ENCODE measurements at places on chromosomes 2 and 18.

GRCh38 chr2:239075918-239076758, 228.3 kb downstream of the TWIST2 start:
- DNase-seq: no peak

DNA sequence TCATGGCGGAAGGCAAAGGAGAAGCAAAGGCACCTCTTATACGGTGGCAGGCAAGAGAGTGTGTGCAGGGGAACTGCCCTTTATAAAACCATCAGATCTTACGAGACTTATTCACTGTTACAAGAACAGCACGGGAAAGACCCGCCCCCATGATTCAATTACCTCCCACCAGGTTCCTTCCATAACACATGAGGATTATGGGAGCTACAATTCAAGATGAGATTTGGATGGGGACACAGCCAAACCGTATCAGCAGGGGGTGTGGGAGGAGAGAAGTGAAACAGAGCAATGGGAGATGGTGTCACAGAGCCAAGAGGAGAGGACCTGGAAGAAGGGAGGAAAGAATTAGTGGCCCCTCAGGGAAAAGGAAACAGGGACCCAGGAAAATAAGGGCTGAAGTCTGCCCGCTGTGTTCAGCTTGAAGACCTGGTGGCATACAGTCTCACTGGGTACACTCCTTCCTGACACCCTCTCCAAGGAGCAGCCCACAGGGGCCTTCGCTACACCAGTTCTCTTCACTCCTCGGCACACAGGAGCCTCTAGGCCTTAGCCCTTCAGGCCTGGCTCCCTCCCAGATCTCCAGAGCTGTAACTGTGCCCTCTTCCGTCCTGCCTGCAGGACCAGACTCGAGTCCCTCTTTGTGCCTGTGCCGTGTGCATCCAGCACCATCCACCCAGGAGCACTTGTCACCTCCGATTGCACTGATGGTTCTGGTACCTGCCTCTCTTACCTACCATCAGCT, 262.1 kb downstream of the EIPR1 start:
- DNase-seq: no peak

DNA sequence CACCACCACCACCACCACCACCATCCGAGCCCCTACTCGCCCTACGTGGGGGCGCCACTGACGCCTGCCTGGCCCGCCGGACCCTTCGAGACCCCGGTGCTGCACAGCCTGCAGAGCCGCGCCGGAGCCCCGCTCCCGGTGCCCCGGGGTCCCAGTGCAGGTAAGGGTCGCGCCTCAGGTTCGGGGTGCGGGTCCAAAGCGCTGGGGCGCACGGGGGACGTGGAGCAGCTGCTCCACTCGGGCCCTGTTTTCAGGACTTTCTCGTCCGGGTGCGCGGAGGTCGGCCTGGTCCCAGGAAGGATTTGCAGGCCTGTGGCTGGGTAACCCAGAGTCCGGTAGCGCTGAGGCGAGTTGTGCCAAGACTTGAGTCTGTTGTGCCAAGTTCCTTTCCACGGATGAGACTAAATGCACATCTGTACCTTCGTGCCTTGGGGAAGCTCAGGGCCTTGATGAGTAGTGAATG, 2.8 kb downstream of the GATA6 start:
- DNase-seq: no peak

GRCh38 chr18:35827275-35827902, 145.1 kb upstream of the RMP24 start:
- no peak for DNase-seq

DNA sequence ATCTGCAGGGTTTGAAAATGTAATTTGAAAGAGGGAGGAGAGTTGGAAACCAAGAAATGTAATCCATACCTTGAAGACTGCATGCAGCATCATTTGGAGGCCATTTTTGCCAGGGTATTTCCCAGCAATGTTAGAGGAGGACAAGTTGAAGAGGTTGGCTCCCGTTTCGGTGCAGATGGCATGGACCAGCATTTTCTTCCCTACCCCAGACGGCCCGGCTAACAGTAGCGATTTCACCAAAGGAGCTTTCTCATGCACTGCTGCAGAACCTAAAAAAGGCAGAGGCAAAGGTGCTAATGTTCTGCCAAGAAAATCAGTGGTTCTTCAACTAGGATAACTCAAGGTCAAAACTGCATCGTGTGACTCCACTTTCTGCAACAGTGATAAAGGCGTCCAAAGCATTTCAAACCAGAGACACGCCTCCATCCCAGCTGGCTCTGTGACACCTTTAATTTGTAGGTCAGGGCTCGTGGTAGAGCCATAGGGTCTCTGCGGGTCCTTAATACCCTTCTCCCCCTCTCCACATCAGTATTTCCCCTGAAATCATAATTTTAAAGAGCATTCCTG, 99.6 kb upstream of the ASB18 start:
- DNase-seq: no peak

GRCh38 chr2:8222979-8223694, 458.7 kb upstream of the ID2 start:
- no peak for DNase-seq

DNA sequence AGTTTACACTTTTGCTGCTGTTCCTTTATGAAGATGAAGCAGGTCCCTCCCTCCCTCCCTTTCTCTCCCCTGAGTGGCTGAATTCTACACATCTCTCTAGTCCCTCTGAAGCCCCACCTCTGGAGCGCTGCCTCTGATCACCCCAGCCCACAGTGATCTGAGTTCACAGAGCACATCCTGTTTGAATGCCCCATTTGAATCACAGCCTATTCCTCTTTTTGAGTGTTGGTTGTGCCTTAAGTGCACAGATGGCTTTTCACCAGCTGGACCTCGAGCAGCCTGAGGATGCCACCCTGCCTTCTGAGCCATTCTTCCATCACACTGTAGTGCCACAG, 87.1 kb downstream of the ITGB1BP1 start:
- DNase-seq: no peak

GRCh38 chr2:47724221-47724981, 58.5 kb upstream of the MSH6 start:
- no peak for DNase-seq

DNA sequence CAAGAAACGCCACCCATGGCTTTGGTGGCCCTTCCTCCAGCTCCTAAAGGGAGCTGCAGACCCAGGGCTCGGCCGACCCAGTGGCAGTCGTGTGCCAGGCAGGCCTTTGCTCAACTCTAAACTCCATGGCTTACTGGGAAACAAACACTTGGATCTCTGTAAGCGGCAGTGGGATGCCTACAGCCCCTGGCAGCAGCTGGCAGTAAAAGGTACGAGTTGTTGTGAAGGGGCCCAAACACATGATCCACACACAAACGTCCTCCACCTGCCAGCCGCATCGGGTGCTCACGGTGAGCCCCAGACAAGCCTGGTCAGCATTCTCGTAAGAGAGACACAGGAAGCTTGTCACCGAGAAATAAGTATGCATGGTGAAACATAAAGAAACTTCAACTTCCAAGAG, 214.9 kb downstream of the MGAT5 start:
- DNase-seq: no peak

DNA sequence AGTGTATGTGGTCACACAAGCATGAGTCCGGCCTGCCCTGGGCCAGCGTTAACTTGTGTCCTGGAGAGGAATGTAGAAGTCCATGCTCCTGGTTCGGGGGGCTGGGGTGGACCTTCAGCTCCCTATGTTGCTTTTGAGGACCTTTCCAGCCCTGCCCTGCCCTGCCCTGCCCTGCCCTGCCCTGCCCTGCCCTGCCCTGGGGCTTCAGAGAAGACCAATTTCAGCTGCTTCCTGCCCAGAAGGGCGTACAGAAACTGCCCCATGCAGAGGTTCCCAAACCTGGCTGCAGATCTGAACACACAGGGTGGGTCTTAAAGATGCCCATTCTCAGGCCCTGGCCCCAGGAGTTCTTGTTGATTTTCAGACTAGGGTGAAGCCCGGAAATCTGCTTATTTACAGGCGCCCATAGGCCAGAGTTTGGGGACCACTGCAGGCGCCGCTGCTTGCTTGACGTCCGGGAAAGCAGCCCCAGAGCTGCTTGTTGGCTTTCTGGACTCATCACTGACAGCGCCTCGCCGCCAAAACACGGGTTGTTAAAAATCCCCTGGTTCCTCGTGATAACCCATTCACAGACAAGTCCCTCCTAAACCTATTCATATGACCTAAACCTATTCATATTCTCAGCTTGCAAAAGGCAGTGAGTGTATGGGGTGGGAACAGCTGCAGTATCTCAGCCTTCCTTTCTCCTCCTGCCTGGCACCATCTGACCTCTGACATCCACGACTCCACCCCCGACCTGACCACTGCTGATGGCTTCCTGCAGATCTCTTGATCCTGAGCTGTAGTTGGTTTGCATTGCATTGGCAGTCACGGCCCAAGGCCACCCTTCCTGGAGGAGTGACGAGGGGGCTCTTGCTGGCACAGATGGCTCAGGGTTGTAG, 198.3 kb downstream of the GLI2 start:
- DNase-seq: no peak

DNA sequence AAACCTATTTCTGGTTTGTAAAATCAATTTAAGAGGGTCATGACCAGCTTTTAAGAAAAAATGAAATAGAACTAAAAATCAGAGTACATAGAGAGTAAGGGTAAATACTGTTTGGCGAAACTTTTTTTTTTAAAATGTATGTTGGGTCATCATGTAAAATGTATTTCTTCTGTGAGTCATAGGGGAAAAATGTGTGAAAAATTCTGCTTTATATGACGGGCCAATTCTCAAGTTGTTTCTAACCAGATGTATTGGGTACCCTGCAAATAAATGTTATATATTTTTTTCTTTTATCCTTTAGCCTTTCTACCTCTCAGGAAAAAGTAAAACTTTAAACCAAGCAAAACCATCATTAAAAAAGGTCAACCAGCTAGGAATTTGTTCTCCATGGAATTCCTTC, 13.9 kb downstream of the AFTPH start:
- no peak for DNase-seq

- no peak for DNase-seq
These were observed 55.8 kb downstream of the NEMP2 start for GRCh38 chr2:190478572-190479195.

- no peak for DNase-seq
These were observed 92.4 kb upstream of the TRIB2 start for GRCh38 chr2:12624384-12624783.

DNA sequence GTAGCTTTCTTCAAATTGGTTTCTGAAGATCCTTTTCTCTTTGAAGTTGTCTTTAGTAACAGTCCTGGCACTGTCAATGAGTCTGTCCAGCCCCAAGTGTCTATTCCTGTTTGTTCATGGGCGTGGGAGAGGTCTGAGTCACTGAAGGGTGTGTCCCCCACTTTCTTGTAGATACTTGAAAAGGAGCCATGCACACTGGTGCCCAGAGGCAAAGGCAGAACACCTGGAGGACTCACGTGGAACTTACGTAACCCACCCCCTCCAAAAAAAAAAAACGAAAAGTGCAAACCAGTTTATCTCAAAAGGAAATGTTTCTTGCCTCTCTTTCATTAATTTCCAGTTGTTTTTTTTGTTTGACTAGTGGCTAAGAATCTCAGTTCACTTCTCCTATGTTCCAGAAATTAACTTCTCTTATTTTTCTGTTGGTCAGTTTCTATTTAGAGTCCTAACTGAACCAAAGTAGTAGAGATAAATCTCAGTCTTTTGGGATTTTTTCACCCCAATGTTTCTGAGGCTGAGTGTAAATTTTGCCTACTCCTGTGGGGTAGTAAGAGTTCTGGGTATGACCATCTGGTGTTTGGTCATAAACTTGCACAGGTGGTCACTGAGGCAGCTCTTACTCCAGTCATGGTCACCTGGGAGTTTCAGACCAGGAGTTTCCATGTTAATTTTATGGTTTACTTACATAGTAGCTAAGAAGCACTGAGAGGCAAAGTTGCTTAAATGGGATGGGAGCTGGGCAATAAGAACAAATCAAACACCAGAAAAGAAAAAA, 54.9 kb downstream of the DSC3 start:
- no peak for DNase-seq

- no peak for DNase-seq
These were observed 533.8 kb downstream of the ADCYAP1 start for GRCh38 chr18:1438458-1438910.

- DNase-seq: no peak
These were observed 668.7 kb downstream of the SLC4A3 start for GRCh38 chr2:220296174-220296573.

- DNase-seq: peak; percentile 55
These were observed 33.9 kb downstream of the BMP10 start for GRCh38 chr2:68837164-68837860.

GRCh38 chr2:18750672-18751554, 161.5 kb upstream of the NT5C1B start:
- DNase-seq: no peak

DNA sequence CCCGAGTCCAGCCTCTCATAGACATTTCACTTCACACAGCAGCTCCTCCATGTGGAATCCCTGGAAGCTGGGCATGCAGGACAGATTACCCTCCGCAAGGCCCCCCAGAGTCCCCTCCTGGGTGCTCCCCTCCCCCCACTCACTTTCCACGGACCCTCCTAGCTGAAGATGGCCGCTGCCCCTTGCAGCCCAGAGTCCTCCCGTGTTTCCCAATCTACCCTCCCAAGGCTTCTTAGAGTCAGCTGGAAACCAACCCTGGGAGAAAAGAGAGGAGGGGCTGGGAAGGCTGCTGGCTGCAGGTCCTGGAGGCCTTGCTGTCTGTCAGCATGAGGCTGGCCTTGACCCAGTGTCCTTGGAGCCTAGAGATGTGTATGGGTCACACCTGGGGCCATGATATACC, 49.0 kb upstream of the HAAO start:
- no peak for DNase-seq

GRCh38 chr2:121599963-121600651, 49.2 kb downstream of the CLASP1 start:
- no peak for DNase-seq

- DNase-seq: no peak
These were observed 28.0 kb downstream of the SULT1C2 start for GRCh38 chr2:108316461-108317258.

- DNase-seq: no peak
These were observed 64.8 kb downstream of the PDCL3 start for GRCh38 chr2:100627330-100628300.

GRCh38 chr2:183998797-183999190, 599.5 kb upstream of the ZNF804A start:
- no peak for DNase-seq

GRCh38 chr18:48405978-48406377, 3.2 kb downstream of the ZBTB7C start:
- no peak for DNase-seq

GRCh38 chr18:44881461-44882162, 200.9 kb downstream of the SETBP1 start:
- DNase-seq: no peak

DNA sequence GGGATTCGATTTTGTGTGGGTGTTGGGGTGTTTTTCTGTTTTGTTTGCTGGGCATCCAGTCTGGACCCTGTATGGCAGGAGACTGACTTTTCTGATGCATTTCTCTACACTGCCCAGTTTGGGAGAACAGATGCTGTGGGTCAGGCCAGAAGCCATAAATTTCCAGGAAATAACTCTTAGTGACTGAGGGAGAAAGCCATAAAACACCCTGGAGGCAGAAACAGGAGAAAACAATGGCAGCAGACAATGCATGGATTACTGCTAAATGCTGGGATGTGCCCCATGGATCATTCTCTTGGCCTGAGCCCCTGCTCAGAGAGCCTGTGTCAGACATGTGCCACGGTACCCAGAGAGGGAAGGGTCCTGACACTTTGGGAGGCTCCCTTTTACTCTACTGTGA, 133.6 kb upstream of the CAPN13 start:
- DNase-seq: no peak

All from activated T-cell treated with anti-CD3 and anti-CD28 coated beads for 4 hours (primary cell).